ENCODE measurements at places on chromosomes 6 and 20.

- peak; percentile 66 for DNase-seq
Observed at GRCh38 chr6:21900730-21901129, 307.2 kb downstream of the SOX4 start.

GRCh38 chr20:18284805-18285533, 3.4 kb upstream of the ZNF133 start:
- DNase-seq: no peak

GRCh38 chr6:111852725-111853124, 20.5 kb downstream of the FYN start:
- peak; percentile 42 for DNase-seq

DNA sequence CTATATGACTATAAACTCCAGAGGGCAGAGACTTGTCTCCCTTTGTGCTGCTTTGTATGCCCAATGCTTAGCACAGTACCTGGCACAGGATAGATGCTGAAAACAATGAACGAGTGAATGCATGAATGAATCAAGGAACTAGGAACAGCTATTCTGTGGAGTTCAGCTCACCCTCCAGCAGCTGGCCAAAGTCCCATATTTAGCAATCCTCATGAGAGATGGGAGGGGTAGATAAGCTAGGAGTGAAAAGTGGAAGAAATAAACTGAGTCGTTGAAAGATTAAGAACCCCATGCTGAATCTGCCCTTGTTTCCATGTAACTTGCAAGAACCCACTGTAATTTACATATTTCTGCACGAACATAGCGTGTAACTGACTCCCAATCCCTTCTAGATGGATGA, 106.5 kb downstream of the MAFB start:
- no peak for DNase-seq

GRCh38 chr6:156752666-156753301, 24.4 kb upstream of the ARID1B start:
- no peak for DNase-seq

DNA sequence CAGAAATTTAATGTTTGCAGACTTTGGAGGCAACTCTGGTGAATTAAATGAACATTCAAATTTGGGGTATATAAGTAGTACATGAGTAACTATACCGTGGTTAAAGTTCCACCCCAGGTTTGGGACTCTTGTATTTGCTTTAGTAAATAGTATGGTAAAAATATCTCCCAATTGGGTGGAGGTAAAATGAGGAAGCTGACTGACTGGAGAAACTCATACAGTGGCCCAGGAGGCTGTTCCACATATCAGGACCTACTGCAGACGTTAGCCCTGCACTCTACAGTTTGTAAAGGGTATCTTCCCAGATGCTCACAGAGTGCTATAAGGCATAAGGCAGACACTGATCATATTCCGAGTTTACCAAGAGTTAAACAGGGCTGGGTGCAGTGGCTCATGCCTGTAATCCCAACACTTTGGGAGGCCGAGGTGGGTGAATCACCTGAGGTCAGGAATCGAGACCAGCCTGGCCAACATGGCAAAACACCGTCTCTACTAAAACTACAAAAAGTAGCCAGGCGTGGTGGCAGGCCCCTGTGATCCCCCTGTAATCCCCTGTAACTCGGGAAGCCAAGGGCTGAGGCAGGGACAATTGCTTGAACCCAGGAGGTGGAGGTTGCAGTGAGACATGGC, 53.7 kb downstream of the CPXM1 start:
- no peak for DNase-seq

DNA sequence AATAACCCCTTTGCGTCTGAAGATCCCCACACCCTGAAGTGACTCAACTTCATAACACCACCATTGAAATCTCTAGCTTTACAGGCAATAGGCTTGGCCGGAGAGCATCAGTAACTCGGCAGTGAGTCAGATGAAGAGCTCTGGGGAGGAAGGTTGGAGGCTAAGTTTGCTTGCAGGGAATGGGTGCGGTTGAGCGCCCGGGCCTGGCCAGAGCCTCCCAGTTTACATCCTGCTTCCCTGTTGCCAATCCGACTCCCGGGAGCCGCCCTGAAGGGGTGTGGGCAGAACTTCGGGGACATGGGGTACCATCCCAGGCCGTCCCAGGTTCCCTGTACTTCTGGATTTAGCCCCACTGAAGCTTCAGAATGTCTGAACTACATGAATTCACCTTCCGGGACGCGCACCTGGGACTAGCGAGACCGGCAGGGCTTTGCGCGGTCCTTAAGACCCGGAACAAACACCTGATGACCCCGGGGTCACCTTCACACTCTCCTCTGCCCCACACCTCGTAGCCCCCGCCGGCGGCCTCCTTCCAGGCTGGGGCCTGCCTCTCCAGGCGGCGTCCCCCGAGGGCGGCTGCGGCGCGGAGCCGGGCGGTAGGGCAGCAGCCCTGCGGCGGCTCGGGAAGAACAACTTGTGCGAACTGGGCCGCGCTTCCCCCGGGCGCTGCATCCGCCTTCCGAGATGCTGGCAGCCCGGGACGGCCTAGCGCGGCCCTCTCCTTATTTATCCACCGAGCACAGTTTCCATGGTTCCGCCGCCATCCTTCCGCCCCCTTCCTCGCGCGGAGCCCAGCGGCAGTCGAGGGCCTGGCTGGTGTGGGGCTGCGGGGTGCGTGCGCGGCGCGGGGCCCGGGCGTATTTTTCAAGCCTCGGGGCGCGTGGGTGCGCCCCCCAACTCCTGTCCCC, 56.6 kb upstream of the RREB1 start:
- DNase-seq: peak; percentile 87

DNA sequence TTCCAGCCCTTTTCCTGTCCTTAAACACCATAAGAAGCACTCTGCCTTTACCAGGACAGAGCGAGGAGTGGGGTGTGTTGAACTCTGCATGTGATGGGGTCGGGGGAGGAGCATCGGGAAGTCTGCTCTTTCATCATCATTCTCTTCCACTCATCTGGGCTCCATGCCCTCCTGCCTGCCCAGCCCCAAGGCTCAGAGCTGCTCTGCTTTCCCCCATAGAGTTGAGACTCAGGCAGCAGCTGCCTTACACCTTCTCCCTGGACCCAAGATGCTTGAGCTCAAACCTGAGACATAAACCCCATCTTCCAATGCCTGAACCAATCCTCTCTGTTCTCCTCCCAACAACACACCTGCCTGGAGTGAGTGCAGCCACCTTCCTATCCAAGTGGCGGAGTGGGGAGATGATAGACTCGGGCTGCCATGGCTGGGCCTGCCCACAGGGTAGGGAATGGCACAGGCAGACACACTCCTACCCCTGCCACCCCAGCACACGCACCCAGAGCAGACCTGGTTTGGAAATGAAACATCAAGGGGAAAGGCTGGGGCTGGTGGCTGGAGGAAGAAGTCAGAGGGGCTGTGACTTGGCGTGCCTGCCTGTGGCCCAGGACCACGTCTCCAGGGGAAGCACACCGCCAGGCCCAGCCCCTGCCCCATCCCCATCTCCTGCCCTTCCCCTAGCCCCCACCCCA, 28.4 kb downstream of the TFEB start:
- peak; percentile 47 for DNase-seq

GRCh38 chr20:3815703-3816315, 4.5 kb upstream of the AP5S1 start:
- no peak for DNase-seq

GRCh38 chr20:8049310-8049709, 29.7 kb upstream of the TMX4 start:
- peak; percentile 5 for DNase-seq

- peak; percentile 26 for DNase-seq
Observed at GRCh38 chr6:89161326-89162046, 15.6 kb downstream of the PM20D2 start.

- peak; percentile 55 for DNase-seq
Observed at GRCh38 chr6:166786704-166787293, 159.7 kb upstream of the RPS6KA2 start.

- peak; percentile 26 for DNase-seq
Observed at GRCh38 chr6:56864171-56864616, 90.7 kb upstream of the BEND6 start.

GRCh38 chr6:104324301-104324700, 535.4 kb downstream of the HACE1 start:
- DNase-seq: no peak

DNA sequence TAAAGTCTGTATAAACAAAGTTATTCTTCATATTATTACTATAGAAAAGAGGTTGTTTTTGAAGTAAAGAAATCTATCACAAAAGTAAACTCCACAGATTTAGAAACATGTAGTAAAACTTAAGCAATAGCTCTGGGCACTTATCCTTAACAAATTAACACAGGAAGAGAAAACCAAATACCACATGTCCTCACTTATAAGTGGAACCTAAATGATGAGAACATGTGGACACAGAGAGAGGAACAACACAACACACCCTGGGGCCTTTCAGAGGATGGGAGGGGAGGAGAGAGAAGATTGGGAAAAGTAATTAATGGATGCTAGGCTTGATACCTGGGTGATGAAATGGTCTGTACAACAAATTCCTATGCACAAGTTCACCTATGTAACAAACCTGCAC, 57.2 kb downstream of the C6orf58 start:
- no peak for DNase-seq

DNA sequence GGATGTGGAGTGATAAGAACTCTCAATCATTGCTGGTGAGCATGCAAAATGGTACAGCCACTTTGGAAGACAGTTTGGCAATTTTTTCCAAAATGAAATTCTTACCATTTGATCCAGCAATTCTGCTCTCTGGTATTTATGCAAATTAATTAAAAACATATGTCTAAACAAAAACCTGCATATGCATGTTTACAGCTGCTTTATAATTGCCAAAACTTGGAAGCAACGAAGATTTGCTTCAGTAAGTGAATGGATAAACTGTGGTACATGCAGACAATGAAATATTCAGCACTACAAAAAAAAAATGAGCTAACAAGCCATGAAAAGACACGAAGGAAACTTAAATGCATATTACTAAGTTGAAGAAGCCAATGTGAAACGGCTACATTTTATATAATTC, 55.5 kb upstream of the SMLR1 start:
- no peak for DNase-seq

DNA sequence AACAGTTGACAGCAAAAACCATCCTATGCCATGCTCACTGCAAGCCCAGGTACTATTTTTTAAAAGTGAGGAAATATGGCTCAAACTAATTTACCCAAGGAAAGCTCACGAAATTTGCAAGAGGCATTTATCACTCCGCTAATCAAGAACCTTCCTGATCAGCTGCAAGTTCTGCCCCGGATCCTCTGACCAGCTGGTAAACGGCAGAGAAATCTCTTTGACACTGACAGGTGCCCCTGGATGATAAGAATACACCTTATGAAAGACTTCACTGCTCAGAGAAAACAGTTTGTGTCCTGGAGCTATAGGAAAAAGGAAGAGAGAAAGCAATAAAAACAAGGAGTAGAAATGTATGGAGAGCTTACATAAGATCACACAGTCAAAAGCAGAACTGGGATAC, 6.4 kb downstream of the CNKSR3 start:
- DNase-seq: no peak

GRCh38 chr20:23928788-23929187, 49.2 kb upstream of the CST5 start:
- no peak for DNase-seq
